ENCODE measurements at places on chromosomes 16 and 17.

- no peak for DNase-seq
Measured at GRCh38 chr16:68319185-68319908, 8.5 kb downstream of the PRMT7 start.

DNA sequence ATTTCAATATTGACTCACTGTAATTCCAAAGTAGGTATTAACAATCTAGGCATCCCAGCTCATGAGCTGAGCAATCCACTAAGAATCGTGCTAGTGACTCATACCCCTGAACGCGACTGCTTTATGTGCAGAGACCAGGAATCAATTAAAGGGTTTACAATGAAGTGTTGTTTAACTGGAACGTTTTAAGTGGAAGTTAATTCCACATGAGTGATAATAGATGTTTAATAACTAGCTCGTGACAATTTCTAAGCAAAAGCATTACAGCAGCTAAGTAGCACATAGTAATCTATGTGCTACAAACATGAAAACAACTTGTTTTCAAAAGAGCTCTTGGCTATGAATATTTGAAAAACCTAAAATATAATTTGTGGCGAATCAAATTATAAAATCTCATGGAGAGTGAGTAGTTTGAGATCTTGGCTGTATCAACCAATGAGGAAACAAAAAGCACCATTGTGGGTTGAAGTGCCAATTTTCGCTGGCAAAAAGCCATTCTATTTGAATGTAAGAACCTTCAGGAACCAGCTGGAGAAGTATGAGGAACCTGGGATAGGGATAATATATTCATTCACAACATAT is 9.4 kb downstream of the GJC1 start:
- DNase-seq = peak; percentile 83

DNA sequence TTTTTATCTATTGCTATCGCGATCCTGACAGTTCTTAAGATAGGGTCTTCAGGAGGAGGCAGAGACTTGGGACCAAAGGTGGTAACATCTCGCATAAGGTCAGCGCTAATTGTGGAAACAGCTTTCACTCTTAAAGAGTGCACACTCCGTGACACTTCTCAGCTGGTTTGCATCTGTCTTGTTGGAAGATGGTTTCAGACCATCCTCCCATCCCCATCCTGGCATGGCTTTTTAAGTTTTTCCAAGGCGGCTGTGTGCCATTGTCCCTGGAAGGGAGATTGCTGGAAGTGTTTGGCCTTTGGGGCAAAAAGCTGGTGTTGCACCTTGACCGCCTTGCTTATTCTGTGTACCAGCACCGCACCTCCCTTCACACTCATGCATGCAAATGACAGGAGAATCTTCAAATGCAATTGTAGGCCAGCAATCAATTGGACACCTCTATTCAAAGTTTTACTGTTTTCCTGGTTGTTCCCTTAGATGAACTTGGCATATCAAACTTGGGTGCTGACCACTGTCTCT is 1.5 kb downstream of the SOCS7 start:
- no peak for DNase-seq

DNA sequence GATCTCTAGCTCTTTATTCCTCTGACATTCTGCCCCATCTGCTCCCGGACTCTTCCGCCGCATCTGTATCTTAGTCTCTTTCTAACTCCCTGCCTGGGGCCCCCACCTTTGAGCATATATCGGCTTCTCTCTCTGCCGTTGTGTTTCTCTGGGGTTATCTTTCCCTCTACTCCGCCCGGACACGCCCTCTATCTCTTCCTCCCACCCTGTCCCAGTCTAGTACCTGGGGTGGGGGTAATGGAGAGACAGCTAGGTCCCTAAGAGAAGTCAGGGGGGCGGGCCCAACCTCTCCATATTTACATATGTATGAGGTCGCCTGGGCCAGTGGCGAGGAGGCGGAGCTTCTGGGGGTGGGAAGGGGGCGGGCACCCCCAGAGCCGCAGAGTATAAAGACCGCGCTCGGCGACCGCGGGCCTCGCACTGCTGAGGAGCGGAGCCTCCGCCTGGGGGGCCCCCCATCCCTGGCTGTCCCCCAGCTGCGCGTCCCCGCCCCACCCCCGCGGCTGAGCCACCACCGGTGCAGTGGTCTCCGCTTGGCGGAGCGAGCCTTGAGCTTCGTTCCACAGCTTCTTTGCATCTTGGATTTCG is at the start of gene ATP1B2:
ATP1B2 (plus strand) TSS at position 418 of the 588 bp plus-strand sequence. CDS start 593 bp downstream, outside the sequence.
- peak; percentile 37 for DNase-seq

- DNase-seq = no peak
Measured at GRCh38 chr16:28067604-28068379, 4.3 kb upstream of the GSG1L start.

GRCh38 chr17:27424516-27424915 is 31.7 kb upstream of the KSR1 start:
- DNase-seq = no peak

DNA sequence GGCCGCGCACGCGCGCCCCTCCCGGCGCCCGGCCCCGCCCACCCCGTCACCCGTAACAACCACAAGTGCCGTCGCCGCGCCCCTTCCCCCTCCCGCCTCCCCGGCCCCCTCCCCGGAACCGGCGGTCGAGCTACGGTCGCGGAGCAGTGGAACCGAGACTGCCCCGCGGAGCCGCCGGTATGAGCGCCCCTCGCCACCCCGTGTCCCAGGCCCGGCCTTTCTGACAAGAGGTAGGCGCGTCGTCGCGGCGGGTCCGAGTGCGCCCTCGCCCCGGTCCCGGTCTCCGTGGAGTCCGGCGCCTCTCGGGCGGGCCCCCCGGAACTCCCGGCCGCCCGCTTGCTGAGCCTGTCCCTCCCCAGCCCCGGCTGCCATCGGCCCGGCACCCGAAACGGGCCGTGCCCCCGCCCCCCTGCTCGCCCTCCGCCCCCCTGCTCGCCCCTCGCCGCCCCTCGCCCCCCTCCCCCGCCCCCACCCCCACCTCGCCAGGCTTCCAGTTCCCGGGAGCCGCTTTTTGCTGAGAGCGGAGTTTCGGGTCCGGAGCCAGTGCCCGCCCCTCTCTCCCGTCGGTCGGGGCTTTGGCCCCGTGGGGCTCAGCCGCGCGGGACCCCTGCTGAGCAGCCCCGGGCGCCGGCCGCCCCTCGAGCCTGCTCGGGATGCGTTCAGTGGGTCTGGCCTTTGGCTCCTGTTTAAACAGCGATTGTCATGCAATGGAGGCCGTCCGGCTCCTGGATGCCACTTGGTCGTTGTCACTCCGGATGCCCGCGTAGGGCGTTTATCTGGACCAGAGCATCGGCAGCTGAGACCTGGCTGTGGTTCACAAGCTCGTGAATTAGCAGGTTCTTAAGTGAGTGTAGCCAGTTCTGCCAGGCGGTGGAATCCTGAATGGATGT is at the start of gene SEC14L1:
SEC14L1 (plus strand) TSS at position 92 of the 890 bp plus-strand sequence. CDS start 2,628 bp downstream, outside the sequence.
- DNase-seq = peak; percentile 26

GRCh38 chr17:6756425-6757031 is 682 bp downstream of the XAF1 start:
- DNase-seq = no peak

DNA sequence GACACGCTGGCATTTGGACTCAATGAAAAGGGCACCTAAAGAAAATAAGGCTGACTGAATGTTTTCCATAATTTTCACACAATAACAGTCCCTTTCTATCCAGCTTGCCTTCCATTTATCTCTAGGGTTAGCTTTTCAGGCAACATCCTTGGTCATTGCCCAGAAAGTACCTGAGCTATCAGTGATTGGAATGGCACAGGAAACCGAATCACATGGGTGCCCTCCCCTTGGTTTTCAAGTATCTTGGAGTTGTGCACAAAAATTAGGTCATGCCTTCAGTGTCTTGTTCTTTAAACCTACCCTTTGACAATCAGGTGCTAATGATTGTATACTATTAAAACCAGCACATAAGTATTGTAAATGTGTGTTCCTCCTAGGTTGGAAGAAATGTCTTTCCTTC is 3.3 kb upstream of the VPS4A start:
- DNase-seq = no peak

GRCh38 chr17:81482673-81483072 is 29.9 kb downstream of the ACTG1 start:
- peak; percentile 32 for DNase-seq

- DNase-seq = no peak
Measured at GRCh38 chr16:49128740-49129139, 152.9 kb downstream of the CBLN1 start.

DNA sequence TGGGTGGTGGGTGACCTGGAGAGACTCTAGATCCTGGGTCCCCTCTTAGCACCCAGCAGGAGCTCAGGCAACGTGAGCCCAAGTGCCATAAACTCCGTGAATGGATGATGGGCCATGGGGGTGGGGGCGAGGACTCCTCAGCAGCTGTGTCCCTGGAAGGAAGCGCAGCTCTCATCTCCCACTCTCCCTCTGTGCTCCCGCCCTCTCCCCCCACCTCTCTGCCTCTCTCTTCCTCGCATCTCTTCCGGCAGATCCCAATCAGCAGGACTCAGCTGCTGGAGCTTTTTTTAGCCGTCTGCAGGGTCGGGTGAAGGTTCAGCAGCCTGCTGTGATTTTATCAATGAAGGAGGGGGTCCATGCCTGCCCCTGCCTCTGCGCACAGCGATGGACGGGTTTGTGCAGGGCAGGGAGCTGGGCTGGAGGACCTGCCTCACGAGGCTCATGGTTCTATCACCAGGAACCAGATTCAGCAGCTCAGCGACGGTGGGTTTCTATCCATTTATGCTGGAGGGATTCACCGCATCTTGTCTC is 8.3 kb downstream of the CCR7 start:
- DNase-seq = no peak

DNA sequence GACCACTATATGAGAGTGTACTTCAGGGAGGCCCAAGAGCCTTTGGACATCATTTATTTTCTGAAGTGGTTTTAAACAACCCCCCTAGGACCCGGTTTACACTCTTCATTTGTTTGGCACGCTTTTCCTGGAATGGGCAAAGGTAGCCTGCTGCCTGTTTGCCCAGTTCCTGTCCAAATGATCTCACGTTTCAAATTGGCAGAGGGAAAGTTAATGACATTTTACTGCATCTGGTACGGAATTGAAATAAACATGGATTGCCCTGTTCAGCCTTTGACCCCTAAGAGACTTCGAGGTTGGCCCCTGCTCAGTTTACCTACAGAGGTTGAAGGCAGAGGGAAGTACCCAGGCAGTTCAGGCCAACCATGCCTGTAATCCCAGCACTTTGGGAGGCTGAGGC is 5.8 kb upstream of the RPRML start:
- DNase-seq = peak; percentile 84

DNA sequence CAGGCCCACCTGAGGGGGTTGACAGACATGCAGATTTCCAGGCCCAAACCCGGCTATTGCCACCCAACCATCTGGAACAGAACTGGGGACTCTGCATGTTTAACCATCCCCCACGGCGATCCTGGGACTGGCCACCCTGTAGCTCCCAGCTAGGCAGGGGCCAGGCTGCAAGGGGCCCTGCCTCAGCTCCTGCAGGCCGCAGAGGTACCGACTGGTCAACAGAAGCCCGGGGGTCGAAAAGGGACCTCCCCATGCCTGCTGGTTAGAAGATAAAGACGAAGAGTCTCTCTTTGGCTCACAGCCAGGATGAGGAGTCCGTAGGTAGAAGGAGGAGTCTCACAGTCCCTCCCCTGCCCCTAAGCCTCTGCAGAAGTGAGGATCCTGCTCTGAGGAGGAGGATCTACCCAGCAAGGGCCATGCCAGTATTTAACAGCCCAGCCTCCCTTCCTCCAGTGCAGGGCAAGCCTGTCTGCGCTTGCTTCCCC is 223.4 kb upstream of the TNRC6C start:
- no peak for DNase-seq

DNA sequence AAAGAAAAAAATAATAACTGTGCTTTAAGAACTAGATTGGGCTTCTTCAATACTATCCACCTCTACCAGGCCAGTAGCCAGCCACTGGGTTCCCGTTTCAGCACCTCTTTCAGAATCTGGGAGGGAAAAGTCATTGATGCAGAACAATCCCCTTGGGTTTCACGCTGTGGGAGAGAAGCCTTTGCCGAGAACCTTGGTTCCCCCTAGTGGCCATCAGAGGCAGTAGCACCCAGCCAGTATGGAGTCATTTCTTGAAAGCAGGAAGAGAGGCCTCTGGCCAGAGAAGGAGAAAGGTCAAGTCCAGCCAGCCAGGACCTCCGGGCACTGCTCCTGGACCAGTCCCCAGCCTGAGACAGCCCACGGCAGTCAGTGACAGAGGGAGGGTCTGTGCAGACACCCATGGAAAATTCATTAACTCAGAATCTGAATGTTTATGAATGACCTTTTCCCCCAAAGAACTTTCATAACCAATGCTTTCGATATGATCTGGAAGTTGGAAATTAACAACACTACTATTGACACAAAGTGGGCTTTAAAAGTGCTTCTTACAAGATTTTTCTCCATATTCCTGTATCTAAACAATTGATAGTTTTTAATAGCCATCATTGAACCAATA is 51.2 kb upstream of the CDH5 start:
- peak; percentile 89 for DNase-seq

DNA sequence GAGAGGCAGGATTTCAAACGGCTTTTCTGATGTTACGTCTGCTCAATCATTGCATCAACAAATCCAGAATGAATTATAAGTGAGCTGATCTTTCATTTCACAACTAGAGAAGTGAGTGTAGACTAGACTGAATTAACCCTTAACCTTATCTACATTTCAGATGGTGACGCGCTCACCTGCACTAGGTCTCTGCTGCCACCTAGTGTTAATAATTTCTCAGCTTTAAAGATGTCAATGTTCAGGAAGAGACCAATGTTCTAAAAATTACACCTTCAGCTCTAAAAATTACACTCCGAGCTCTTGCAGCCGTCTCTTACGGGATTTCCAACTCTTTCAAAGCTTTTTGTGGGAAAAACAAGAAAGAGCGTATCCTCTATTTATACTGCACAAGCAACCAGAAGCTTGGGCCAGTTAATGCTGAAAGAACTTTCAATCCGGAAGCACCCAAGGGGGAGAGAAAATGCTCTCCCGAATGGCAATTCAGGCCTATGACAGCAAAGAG is 88.2 kb upstream of the FA2H start:
- DNase-seq = peak; percentile 35

DNA sequence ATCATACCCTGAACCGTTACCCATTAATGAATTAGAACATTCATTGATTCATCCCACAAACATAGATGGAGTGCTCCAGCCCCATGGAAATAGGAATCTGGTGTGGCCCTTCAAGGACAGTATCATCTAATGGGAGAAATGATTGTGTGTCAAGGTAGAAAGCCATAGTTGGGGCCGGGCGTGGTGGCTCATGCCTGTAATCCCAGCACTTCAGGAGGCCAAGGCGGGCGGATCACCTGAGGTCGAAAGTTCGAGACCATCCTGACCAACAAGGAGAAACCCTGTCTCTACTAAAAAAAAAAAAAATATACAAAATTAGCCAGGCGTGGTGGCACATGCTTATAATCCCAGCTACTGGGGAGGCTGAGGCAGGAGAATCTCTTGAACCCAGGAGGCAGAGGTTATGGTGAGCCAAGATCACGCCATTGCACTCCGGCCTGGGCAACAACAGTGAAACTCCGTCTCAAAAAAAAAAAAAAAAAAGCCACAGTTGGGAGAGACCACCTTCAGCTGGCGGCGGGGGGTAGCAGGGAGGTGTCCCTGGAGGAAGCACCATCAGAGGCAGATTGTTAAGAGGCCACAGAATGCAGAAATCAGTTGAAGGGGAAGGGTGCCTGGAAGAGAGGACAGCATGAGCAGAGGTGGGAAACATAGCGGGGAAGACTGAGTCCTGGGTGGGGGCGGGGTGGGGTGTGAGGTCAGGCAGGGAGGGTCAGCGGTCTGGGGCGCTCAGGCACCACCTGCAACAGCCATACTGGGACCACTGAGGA is 60.0 kb downstream of the USP22 start:
- DNase-seq = no peak

- no peak for DNase-seq
Measured at GRCh38 chr17:44223541-44224071, 4.1 kb upstream of the UBTF start.

GRCh38 chr16:83887564-83887963 is 11.4 kb upstream of the MLYCD start:
- no peak for DNase-seq
